Stimulated activated naive CD8-positive, alpha-beta T cell treated with anti-CD3 and anti-CD28 coated beads, Interleukin-15, amount 100 ng/mL, for 72 hours (primary cell): ENCODE measurements at places on chromosomes 7 and 10.

DNA sequence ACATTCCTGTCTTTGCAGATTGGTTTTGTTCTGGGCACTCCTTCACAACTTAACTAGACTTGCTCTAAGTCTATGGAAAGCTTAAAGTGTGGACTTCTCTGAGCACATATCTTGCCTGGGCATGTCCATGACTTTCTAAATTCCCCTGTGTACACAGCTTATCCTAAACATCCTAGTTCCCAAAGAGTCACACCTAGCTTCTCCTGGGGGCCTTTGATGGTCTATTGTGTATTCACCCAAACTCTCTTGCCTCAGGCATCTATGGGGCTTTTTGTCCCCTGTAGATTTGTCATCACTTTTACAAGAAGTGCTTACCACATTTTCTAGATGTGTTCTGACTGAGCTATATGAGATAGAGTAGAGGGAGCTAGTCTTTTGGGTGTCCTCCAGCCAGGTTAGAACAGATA lies 12.2 kb upstream of the ZNF488 start:
- DNase-seq: no peak

DNA sequence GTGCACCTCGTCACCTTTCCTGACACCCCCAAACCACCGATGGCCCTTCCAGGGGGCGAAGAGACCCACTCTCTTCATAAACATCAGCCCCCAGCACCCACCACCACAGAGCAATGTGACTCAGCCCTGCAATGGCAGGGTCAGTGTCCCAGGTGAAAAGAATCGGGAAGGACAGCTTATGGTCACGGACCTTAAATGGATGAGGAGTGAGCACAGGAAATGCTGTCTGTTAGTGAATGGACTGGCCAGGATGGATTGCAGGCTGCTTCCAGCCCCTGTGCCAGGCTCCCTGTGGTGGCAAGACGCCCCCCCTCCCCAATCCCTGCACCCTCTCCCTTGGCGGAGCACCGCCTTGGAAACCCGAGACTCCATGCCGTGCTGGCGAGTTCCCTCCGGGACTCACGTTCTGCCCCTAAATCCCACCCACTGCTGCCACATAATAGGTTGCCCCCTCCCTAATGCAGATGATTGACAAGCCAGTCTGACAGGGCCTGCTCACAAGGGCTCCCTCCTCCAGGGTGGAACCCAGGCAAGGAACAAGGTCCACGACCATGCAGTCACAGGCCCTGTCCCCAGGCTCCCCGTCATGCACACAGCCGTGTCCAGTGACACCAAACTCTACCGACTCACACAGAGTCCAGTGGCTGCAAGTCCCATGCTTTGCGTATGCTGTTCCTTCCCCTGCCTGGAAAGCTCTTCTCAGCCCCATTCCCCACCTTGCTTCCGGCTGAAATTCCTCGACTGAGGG lies 7.3 kb downstream of the ASB13 start:
- DNase-seq: no peak

DNA sequence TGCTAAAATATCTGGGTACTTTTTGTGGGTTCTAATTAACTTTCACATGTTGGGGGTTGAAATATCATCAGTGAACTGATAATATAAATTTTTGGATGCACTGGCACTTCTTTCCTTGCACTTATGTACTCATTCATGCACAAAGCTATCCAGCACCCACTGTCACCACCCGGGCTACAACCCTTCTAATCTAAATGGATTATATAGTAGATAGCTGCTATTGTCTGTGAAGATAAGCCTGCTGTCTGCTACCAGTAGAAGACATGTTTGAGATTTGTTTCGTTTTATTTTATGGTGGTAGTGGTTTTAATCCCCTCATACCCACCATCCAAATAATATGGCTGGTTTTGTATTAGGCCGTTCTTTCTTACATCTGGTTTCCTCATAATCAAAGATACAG lies 353.5 kb upstream of the LRGUK start:
- no peak for DNase-seq

DNA sequence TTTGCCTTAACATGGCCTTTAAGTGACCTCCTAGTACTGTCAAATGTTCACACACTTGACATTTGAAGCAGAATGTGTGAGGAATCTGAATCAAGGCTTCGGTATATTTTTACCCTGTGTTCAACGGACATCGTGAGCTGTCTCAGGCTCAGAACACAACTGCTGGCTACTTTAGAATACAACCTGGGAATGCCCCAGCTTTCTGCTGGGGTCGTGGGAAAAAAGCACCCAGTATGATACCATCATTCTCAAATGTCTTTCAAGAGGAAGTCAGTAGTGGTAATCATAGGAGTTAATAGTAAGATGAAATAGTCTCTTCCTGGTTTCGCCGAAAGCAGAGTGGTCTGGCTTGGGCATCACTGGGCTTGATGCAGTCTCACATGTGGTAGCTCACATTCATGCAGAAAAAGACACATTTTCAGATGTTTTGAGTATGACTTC lies 67.2 kb downstream of the CREB5 start:
- DNase-seq: no peak

DNA sequence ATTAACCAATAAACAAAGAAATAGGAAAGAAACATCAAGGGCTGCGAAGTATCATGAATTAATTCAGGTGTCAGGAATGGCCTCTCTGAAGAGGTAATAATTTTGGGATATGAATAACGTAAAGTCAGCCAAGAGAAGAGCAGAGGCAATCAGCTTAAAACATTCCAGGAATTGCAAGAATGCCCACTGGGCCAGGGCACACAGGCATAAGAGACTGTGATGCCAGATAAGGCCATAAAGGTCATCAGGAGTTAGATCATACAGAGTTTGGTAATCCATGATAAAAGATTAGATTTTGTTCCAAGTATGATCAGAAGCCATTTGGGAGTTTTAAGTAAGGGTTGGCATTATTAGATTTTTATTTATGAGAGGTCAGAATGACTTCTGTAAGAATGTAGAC lies 53.2 kb upstream of the ABCB4 start:
- no peak for DNase-seq

GRCh38 chr10:70907637-70908405 lies 19.5 kb upstream of the PCBD1 start:
- DNase-seq: no peak

DNA sequence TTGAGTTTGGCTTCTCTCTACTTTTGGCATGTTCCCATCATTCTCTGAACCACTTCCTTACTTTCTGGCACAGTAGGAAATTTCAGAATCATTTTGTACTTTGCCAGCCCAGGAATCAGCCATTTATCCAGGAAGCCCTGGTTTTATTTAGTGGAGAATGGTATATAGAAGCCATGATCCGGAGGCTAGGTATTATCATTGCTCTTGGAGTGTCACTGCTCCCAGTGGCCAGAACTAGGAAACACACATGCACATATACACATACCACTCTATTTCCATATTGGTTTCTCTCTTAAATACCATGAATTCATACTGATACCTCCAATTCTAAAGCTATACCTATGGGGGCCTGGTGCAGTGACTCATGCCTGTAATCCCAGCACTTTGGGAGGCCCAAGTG lies 36.3 kb downstream of the SUFU start:
- DNase-seq: no peak

DNA sequence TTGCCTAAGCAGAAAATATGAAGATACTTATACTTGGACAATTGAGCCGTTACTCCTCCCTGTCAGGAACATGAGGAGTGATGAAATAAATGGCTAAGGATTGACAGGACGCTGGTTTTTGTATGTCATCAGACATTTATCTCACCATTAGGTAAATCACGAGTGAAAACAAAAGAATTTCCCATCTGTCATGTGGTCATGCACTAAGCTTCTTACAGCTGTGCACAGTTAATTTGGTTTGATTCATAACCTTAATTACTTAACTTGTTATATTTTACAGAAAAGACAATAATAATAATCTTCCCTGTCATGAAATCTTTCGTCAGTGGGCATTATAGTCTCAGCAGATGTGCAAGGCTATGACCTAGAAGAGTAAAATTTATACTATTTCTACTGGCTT lies 266.5 kb downstream of the HGF start:
- no peak for DNase-seq
